RCC 7860 (cell line): ENCODE measurements at places on chromosomes 6 and 20.

DNA sequence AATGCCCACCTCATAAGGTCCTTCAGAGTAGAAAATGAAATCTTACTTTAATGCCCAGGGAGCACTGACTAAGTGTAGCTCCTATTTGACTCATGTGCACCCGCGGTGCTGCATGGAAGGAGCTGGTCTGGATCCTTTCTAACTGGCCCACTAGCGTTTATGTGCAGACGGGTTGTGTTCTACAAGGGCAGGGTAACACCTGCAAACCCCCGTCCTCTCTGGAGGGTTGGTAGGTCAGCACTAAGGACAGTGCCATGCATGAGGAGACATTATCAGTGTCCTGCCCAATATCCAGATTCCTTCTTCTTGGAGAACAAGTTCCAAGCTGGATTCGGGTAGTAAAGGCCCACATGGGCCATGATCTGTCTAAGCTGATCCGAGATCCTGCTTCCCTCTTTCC is 140.3 kb downstream of the ANKRD60 start:
- DNase-seq, result no peak

GRCh38 chr20:12928358-12928754 is 80.4 kb upstream of the SPTLC3 start:
- DNase-seq, result no peak

DNA sequence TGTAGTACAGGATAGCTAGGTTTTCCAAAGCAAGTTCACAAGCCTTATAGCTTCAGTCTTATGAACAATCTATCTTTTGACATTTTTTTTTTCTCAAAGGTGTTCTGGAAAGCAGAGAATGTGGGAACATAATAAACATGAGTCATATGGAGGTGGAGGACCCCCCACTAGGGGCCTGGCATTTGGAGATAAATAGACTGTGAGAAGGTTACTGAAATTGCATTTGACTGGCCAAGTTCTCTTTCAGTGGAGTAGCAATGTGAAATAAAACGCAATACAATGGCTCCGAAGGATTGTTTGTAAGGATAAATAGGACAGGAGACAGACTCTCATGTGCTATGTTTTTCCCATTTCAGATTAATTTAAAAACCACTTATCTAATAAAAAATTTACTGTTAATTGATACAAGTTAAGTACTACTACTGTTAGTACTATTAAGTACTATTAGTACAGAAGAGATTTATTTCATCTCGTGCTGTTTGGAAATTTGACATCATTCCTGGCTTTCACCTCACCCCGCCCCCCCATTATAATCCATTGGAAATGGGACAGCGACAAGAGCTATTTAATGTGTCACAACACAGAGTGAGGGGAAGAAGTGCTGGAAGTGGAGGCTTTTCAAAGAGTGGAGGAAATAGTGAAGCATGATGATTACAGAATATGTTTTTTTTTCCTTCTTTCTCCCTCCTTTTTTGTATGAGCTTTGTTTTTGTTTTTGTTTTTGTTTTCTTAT is 122.6 kb upstream of the ID4 start:
- no peak for DNase-seq

DNA sequence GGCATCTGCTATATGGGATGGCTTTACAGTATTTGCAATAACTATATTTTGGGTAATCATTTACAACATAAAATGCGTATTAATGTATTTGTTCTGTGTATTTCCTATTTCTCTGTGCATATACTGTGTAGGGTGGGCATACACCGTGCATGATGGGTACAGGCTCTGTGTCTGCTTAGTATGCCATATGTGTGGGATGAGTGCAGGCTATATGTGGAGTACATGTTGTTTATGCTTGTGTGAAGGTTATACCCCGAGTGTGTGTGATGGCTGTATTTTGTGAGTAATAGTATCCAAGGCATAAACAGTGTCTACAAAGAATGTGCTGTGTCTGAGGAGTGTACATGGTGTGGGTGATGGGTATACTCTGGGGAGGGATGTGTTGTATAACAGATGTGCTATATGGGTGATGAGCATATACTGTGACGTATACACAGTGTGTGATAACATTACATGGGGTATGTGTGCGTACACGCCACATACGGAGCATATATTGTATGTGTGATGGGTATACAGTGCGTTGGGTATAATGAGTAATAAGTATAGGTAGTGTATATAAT is 52.7 kb downstream of the CPXM1 start:
- DNase-seq, result no peak

- DNase-seq, result no peak
Observed at GRCh38 chr6:25053875-25054371, 118.2 kb upstream of the RIPOR2 start.

GRCh38 chr6:28810659-28811053 is 113.1 kb downstream of the TRIM27 start:
- no peak for DNase-seq
